C1 segment of cervical spinal cord (tissue), 14 donors: ENCODE measurements at places on chromosomes 2 and 18.

GRCh38 chr2:42214669-42215068 is 45.5 kb downstream of the EML4 start:
- DNase-seq, result no peak

DNA sequence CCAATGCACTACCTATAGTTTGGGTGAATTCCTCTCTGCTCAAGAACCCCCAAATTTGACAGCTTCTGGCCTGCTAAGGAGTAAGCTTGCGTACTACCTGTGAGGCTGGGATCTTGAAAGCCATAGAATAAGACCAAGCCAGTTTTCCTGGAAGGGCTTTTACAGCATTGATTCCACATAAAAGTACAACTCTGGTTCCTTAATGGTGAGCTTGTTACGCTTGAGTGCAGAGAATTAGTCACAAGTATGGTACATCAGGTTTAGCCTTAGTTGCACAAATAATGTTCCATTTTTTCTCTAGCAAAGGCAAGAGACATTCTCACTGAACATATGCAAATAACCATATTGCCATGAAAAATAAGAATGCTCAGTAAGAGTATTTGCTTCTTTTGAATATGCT is 39.1 kb upstream of the STK39 start:
- DNase-seq, result no peak

DNA sequence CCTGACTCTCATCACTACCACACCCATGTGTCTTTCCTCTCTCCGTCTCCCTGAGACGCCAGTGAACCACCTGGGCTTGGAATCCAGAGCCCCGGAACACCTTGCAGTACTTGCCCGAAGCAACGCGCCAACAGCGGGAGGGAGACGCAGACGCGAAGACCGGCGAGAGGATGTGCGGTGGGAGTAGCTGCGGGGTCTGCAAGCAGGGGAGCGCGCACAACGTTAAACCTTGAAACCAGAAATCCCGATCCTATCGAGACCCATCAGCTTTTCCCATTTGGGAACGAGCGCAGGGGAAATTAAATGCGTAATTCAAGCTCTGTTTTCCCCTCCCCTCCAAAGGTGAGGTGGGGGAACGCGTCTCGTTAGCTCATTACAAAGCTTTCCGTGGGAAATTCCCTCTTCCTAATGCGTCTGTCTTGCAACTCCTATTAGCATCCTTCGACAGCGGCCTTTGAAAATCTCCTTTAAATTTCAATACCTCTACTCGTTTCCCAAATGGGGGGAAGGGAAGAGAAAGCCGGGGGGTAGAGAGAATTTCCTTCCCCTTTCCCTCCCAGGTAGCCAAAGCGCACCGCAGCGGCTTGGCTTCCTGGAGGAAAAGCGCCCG is 421 bp upstream of the CNTNAP5 start:
- no peak for DNase-seq

DNA sequence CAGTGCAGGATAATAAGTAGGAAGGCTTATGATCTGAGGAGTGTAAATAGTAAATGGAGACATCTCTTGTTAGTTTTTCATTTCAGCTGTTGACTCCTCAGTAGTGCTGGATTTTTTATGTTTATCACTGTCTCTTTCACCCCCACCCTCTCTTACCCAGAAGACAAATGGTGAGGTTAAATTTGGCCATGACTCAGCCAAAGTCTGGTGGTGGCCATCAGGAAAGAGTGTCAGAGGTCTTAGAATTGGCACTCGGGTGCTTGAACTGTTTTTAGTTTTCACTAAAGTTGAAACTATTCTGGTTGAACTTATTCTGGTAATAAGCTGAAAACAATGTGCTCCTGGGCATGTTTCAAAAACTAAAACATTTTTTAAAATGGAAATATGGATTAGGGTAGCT is 123.3 kb downstream of the FHOD3 start:
- DNase-seq, result no peak

DNA sequence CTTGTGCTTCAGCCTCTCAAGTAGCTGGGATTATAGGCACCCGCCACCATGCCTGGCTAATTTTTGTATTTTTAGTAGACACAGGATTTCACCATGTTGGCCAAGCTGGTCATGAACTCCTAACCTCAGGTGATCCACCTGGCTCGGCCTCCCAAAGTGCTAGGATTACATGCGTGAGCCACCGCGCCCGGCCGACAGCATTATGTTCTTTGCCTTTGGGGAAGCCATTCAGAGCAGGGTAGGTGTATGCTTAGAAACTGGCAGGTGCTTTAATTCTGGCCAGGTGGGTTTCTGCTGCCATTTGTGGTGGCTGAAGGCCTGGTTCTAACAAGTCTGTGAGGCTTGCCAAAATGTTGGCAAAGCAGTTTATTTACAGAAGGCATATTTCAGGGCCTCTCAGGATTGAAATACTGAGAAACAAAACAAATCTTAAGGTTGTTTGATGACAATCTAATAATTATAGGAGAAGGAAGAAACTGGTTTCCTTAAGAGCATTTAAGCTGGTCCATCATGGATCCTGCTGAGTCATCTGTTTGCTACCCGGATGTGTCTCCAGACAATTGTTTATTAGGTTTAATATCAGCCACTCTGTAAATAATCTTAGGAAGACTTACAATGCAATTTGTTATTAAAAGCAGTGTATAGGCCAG is 16.0 kb downstream of the SLC20A1 start:
- no peak for DNase-seq
